ENCODE measurements at places on chromosomes 1 and 21. TPM values are rescaled to one million over a fixed set of nuclear protein-coding genes. Genes with fewer than 3 reads are reported as not detected.

DNA sequence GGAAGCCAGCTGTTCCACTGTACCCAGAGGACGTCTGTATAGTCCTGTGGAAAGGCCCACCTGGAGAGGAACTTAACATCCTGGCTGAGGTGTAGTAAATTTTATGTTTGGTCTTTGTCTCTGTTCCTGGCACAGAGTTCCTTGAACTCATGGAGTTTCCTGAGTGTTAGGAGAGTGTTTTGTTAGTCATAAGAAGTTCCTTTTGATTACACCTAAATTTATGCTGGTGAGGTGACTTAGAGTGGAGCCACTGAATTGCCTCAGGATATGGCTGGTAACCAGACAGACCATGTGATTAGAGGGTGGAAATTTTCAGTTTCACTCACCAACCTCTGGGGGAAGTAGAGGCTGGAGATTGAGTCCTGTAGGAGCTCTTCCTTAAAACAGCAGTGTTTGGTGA is 57.9 kb downstream of the RASAL2 start:
- peak; percentile 90 for DNase-seq

DNA sequence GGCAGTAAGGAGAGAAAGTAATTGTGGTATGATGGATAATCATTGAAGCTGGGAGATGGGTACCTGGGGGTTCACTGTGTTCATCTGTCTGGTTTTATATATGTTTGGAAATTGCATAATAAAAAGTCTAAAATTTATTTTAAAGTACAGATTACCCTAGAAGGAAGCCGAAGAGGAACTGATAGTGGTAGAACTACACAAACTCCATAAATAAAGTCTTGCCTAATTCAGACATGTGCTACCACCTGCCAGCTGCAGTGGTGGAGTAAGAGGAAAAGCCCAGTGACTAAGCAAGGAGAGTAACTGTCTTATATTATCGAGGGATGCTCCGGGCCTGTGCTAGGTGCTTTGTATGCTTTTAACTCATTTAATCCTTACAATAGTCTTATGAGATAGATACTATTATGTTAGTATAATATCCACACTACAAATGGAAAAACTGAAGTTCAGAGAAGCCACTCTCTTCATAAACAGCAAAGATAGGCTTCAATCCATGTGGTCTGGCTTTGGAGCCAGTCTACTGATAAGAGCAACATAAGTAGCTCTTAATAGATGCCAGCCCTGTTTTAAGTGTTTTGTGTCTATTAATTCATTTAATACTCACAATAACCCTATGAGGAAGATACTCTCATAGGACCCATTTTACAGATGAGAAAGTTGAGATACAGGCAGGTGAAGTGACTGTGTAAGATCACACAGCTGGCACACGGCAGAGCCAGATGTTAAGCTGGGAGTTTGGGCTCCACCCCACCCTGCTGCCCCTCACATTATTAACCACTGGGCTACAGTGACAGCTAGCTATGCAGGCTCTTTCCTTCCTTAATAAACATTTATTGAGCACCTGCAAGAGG is 56.8 kb upstream of the HNRNPU start:
- DNase-seq = no peak

- peak; percentile 40 for DNase-seq
Observed at GRCh38 chr1:31064111-31064717, 1.3 kb downstream of the PUM1 start.

GRCh38 chr1:184954232-184954995 is 19.9 kb downstream of the NIBAN1 start:
- peak; percentile 57 for DNase-seq

GRCh38 chr1:21914450-21914849 is 22.7 kb downstream of the HSPG2 start:
- no peak for DNase-seq

GRCh38 chr1:194419721-194420120 is 1233.3 kb upstream of the B3GALT2 start:
- DNase-seq = no peak

CD53 gene
- 0.30 TPM for total RNA-seq

DNA sequence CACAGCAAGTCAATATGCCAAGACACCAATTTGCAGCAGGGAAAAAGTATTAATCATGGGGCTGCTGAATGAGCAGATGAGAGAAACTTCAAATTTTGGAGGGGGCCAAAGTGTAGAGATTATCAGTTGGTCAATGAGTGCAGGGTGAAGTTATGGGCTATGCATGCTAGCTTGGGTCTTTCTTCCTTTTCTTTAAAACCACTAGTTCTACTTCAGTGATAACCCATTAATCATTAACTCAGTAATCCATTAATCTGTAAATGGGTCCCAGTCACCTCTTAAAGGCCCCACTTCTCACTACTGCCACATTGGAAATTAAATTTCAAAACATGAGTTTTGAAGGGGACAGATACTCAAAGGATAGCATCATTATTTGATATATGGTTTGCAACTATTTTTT is 688.6 kb upstream of the ADGRL4 start:
- no peak for DNase-seq

TAF12 gene
- 41.4 TPM for total RNA-seq

GRCh38 chr1:243402868-243403267 is 147.0 kb downstream of the SDCCAG8 start:
- DNase-seq = no peak
